ENCODE measurements at places on chromosomes 2 and 18. TPM values are rescaled to one million over a fixed set of nuclear protein-coding genes. Genes with fewer than 3 reads are reported as not detected.

ATG4B gene
- total RNA-seq: 76.8 TPM

SGPP2 gene
- 50.4 TPM for total RNA-seq

GLB1L gene
- total RNA-seq: 3.1 TPM

SRBD1 gene
- total RNA-seq: 45.7 TPM

HOXD12 gene
- total RNA-seq: not detected

ARHGAP28 gene
- 2.7 TPM for total RNA-seq

KCNIP3 gene
- total RNA-seq: not detected

RAX gene
- not detected for total RNA-seq

ECEL1 gene
- not detected for total RNA-seq

ZNF396 gene
- not detected for total RNA-seq

- peak; percentile 25 for DNase-seq
Observed at GRCh38 chr2:224069172-224069571, 30.1 kb upstream of the SERPINE2 start.

DNA sequence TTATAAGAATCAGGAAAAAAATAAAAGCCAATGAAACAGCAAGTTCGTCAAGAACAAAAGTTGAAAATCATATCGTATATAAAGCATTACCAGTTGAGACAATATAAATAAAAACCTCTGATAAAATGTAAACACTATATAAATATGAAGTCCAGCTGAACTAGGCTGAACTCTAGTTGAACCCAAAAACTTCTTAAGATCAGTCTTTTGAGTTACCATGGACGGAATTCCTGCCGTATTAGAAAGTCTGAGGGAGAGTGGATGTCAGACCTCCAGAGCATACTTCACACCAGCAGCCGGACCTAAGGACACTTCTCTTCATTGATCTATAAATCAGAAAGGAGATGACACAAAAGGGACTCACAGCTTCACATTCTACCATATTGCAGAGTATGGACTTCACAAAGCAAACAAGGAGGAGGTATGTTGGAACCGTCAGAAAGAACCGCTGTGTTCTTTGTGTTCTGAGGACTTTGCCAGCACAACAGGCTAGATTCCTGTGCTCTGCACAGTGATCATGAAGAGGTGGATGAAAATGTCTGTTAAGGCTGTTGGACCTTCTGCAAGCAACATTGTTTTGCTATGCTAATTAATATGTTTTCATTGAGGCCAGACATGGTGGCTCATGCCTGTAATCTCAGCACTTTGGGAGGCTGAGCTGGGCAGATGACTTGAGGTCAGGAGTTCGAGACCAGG lies 67.2 kb upstream of the SP5 start:
- peak; percentile 26 for DNase-seq

DNA sequence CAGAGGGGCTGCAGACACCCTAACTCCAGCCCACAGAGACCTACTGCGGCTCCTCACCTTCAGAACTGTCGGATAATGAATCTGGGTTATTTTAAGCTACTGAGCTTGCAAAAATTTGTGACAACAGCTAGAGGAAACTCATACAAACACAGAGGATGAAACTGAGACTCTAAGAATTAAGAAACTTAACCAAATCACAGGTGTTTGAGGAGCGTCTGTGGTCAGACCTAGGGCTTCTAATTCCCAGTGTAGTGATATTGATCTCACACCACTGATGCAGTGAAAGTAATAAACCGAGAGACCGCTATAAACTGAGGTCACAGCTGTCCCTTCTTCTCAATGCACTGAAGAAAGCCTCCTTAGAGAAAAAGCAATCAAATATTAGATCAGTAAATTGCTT lies 110.1 kb downstream of the RGPD3 start:
- DNase-seq: no peak

- DNase-seq: peak; percentile 65
Observed at GRCh38 chr2:55524884-55525437, 5.4 kb downstream of the CFAP36 start.

- no peak for DNase-seq
Observed at GRCh38 chr2:214226061-214226460, 184.8 kb upstream of the VWC2L start.

DNA sequence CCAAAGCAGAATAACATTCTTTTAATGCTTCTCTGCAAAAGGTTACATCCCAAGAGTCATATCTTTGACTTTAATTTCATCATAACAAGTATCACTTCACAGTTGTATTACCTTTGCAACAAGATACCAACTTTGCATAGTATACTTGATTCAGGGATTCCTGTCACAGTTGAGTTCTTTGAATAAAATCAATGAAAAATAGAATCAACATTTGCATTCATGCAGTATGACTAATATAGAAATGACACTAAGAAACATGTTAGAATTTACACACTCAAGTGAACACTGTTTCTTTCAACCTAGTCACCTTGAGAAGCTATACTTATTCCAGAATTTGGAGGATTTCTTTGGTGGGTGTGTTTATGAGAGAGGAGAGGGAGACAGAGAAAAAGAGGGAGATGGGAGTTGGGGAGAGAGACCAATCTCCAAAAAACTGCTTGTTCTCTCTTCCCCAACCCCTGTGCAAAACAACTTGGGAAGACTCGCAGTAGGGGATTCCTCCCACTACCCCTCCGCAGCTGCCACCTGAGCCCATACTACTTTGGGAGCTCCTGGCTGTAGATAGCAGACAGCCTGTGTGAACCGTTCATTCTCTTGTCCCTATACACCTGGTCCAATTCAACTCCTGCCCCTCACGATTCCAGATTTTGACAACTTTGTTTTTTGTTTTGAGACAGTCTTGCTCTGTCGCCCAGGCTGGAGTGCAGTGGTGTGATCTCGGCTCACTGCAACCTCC lies 57.7 kb downstream of the PELI1 start:
- DNase-seq: no peak

DNA sequence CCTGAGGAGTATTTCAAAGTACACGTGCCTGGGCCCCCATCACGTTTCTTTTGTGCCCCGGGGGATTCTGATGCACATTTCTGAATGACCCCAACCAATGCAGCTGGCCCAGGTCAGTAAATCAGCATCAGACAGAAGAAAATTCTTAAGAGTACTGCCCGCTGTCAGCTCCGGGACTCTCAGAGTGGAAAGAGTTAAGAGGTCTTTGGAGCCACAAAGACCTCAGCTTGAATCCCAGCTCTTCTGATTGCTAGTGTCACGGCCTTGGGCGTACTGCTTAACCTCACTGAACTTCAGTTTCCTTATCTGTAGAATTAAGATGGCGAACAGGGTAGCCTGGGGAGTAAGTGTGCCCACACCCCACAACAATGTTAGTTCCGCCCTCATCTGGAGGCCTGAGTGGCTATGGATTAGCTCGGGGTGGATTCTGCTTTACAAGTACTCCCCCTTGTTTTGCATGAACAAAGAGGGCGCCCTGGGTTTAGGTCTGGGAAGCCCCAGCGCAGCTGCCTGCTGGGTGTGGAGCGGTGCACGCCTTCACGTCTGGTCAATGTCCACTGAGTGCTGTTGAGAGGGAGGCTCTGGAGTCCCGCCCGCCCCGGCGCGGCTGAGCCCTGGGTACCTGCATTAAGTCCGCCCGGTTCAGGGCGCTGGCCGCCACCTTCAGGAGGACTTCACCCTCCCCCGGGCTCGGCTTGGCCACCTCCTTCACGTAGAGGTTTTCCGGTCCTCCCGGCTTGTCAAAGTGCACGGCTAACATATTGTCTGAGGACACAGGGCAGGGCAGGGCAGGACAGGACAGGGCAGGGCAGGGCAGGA lies 858 bp downstream of the TP53I3 start:
- DNase-seq: peak; percentile 95

- no peak for DNase-seq
Observed at GRCh38 chr2:116489944-116490343, 1324.5 kb upstream of the DDX18 start.

DNA sequence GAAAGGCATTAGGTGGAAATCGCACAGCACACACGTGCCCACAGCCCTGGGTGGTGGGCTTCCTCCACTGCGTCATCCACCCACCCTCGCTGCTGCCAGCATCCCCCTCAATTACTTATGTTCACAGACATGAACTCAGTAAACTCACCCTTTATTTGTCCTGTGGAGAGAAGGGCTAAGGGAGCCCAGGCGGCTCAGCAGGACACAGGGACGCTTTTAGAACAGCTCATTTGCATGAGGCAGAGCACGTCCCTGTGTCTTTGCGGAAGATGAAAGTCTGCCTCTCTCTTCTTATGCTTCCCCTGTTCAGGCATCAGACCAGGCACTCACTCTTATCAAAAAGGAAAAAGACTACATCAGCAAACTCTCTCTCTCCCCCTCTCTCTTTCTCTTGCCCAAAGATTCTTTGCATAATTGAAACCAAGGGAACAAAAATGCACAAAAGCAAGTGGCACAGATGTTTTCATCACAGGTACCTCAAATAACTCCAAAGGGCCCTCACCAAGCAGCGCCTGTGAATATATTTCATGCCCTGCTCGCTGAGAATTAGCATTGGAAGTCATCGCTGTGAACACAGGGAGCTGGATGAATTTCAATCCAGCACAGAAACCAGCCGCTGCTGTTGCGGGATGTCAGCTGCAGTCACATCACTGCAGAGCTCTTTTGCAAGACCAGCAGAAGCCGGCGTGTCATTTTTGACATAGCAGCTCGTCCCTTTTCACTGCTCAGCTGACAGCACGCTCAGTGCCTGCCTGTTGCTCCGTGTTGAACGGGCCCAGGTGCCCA lies 376.3 kb upstream of the MYT1L start:
- no peak for DNase-seq

DNA sequence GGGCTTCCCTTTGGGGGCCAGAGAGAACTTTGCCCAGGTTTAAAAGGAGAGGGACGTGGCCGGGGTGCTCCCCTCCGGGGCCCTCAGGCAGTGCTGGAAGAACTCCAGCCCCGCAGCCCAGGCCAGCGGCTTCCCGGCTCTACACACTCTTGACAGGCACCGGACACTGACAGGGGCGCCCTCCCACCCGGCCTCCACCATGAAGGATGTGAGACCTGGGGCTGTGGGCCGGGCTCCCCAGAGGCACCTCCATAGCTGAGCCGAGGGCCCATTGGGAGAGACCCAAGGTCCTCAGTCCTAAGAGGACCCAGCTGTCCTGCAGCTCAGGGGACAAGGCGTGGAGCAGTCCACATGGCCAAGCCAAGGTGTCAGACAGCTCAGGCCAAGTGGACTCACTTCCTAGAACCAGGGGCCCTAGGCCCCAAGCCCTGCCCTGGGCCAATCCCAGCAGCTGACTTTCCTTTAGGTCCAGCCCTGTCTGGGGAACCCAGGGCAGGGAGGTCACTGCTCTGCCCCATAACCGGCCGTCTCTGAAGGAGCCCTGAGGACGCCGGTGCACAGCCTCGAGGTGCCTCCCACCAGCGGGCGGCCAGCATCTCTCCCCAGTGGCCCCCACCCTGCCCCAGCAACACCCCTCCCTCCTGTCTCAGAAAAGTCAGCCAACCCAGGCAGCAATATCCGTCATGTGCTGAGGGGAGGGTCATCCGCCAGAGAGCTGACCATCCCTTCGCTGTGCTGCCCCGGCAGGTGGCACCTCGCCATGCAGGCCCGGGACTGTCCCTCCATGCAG lies 51.8 kb downstream of the BIN1 start:
- DNase-seq: no peak

GRCh38 chr18:79517341-79517740 lies 121.6 kb downstream of the NFATC1 start:
- DNase-seq: peak; percentile 26

Data from stomach (tissue), 19 donors.